ENCODE measurements at places on chromosomes 1 and 21.

DNA sequence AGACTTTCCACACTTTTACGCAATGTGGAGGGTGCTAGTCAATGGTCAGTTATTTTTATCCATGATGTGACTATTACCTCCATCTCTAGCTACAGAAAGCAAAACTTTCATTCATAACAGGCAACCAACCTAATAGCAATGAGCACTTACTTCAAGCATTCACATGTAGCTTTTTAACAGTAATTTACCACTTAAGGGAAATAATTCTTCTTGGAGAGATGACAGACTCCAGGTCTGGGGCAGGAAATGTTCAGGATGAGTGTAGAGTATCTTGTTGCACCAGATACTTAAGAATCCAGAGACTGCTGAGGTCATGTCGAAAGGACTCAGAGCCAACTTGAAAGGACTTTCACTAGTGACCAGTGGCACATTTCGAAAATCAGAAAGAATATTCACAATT, 347.6 kb downstream of the CHRM3 start:
- no peak for DNase-seq

GRCh38 chr1:96009831-96010434, 711.7 kb upstream of the PTBP2 start:
- no peak for DNase-seq

DNA sequence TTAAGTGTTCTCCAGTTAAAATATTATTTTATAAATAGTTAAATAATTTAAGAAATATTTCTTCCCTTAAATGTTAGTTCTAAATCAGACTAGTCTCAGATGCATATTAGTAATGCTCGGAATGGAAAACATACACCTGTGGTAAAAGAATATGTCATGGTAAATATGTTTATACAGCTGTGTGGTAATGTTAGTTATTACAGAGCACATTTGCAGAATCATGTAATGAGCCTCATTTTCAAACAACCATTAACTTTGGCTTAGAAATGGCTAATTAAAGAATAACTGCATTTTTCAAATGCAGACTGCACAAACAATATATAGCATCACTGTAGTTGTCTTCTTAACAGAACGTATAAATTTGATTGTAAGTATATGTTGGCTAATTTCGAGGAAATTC, 90.3 kb downstream of the DISP1 start:
- DNase-seq: no peak

DNA sequence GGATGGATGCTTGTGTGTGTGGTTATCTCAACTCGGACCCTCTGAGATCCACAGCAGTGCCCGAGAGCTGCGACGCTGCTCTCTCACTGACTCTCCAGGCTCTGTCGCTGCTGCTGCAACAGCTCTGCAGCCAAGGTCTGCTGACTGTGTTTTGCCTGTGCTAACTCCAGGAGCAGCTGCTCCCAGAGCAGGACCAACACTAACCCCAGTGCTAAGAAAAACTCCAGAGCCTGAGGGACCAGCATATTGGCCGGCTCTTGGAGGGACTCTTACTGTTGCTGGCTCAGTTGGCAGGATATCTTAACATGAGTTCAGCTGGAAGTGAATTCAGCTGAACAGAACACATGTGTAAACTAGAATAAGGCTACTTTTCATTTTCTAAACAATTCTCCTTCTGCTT, 4.4 kb downstream of the LCE2C start:
- DNase-seq: no peak

Data from stimulated activated CD4-positive, alpha-beta T cell treated with anti-CD3 and anti-CD28 coated beads, Interleukin-4, amount 100 ng/mL, for 4 hours (primary cell).